ENCODE measurements at places on chromosomes 6 and 20.

GRCh38 chr6:107716688-107717089 is 107.4 kb downstream of the SCML4 start:
- peak; percentile 60 for DNase-seq

GRCh38 chr6:127791779-127792528 is 108.9 kb downstream of the THEMIS start:
- DNase-seq, result no peak

- no peak for DNase-seq
Measured at GRCh38 chr20:44594730-44595129, 12.4 kb downstream of the PKIG start.

- no peak for DNase-seq
Measured at GRCh38 chr20:23360531-23360930, 1.5 kb upstream of the GZF1 start.

- no peak for DNase-seq
Measured at GRCh38 chr6:1865585-1865984, 255.9 kb downstream of the FOXC1 start.
